Aorta (tissue), 5 donors: ENCODE measurements at places on chromosomes 16 and 17. TPM values are rescaled to one million over a fixed set of nuclear protein-coding genes. Genes with fewer than 3 reads are reported as not detected.

The OR1F1 gene
- total RNA-seq, result not detected

The SNAI3 gene
- total RNA-seq, result 0.27 TPM

GRCh38 chr16:85350973-85351372 is 238.7 kb upstream of the CIBAR2 start:
- peak; percentile 95 for DNase-seq

DNA sequence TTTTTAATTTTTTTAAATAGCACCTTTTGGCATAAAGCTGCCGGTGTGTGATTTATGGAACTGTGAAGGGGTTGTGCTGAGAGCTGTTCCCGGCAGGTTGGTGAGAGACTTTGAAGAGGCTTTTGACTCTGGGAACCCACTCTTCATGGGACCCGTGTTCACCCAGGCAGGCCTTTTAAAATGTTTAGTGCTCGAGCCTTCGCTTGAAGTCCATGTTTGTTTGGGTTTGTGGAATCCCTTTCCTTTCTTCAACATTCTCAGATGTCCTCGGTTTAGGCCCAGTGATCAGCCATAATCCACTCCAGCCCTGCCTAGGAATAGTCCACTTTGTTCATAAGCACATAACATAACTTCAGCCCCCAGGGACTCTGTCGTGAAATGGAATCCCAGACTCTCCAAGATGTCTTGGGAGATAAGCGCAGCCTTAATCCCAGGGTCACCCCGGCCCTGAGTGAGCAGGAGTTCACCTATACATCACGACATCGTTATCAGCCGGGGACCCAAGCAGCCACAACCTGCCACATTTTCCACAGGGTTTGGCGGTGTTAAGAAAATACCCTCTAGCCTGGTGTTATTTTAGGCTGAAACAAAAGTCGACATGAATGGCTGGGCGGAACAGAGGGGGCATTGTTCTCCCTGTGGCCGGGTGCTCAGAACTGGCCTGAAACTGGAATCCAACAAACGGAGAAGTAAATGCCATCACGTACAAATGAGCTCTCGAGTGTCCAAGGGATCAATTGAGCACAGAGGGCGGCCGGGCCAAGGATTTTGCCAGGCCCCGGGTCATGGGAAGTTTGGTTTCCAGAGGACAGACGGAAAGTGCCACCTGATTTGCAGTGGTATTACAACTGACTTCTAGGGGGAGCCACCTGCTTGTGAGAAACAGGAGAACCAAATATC is 145.7 kb upstream of the IRX3 start:
- no peak for DNase-seq

The PYDC1 gene
- not detected for total RNA-seq

The TNP2 gene
- total RNA-seq, result not detected

GRCh38 chr17:63279498-63280230 is 166.4 kb downstream of the CYB561 start:
- DNase-seq, result no peak

DNA sequence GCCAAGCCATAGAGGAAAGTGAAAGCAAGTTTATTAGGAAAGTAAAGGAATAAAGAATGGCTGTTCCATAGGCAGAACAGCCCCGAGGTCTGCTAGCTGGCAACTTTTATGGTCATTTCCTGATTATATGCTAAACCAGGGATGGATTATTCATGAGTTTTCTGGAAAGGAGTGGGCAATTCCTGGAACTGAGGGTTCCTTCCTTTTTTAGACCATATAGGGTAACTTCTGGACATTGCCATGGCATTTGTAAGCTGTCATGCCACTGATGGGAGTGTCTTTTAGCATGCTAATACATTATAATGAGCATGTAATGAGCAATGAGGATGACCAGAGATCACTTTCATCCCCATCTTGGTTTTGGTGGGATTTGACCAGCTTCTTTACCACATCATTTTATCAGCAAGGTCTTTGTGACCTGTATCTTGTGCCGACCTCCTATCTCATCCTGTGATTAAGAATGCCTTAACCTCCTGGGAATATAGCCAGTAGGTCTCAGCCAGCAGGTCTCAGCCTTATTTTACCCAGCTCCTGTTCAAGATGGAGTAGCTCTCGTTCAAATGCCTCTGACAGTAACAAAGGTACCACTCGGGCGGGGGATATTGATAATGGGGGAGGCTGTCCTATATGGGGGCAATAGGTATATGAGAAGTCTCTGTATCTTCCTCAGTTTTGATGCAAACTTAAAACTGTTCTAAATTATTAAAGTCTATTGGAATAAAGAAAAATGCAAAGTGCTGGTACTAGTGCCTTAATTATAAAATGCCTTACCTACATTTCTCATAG is 38.9 kb upstream of the HELZ start:
- DNase-seq, result no peak

The RASL10B gene
- 3.5 TPM for total RNA-seq

DNA sequence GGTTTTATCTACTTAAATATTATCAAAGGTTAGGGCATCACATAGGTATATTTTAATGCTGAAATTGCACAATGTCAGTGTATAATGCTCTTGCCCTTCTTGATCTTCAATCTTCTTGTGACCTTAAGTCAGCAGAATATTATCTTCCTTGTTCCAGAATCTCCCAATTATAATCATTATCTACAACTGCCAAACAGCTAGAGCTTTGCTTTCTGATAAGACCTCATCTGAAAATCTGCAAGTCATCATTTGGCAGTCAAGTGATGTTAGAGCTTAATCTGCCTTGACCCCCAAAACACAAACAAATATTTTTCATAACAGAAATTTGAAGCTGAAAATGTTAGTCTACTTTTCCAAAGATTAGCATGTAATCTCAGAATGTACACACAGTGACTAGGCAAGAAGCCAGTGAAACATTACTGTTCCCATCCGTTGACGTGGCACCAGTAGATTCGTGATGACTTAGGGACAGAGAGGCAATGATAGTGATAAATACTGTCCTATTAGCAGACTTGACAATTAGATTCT is 19.8 kb downstream of the REXO5 start:
- DNase-seq, result no peak

- no peak for DNase-seq
Observed at GRCh38 chr17:69717214-69717613, 302.7 kb downstream of the MAP2K6 start.

The CD300LF gene
- 1.6 TPM for total RNA-seq

The KRT20 gene
- not detected for total RNA-seq

- DNase-seq, result no peak
Observed at GRCh38 chr16:80460988-80461387, 79.8 kb upstream of the DYNLRB2 start.

The EVPL gene
- 0.16 TPM for total RNA-seq

The CHST5 gene
- not detected for total RNA-seq

- no peak for DNase-seq
Observed at GRCh38 chr16:55044201-55044975, 113.7 kb downstream of the IRX5 start.

DNA sequence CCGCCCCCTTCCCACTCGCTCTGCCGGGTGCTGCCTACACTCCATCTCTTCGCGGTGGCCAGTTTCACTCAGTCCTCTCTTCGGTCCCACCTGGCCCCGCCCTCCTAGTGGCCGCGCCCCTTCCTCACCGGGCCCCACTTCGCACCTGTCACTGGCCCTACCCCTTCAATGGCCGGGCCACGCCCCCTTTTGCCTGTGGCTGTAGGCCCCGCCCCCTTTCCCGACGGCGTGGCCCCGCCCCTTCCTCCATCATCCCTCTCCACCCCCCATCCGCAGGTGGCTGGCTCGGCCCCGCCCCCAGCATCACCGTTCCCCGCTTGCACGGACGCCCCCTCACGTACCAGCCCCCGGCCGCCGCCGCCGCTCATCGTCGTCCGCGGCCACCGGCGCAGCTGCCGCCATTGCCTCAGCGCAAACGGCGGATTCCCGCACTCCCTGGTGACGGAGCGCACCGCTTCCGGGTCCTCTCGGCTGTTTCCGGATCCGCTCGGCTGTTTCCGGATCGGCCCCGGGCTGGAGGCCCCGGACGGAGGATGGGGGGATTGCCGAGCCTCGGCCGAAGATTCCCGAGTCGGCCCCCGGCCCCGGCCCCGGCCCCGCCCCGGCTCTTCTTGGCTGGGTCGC is at the start of gene RABEP2:
RABEP2 (minus strand) TSS at position 477 of the 624 bp plus-strand sequence; CDS start at position 402, 75 bp downstream.
- peak; percentile 95 for DNase-seq

DNA sequence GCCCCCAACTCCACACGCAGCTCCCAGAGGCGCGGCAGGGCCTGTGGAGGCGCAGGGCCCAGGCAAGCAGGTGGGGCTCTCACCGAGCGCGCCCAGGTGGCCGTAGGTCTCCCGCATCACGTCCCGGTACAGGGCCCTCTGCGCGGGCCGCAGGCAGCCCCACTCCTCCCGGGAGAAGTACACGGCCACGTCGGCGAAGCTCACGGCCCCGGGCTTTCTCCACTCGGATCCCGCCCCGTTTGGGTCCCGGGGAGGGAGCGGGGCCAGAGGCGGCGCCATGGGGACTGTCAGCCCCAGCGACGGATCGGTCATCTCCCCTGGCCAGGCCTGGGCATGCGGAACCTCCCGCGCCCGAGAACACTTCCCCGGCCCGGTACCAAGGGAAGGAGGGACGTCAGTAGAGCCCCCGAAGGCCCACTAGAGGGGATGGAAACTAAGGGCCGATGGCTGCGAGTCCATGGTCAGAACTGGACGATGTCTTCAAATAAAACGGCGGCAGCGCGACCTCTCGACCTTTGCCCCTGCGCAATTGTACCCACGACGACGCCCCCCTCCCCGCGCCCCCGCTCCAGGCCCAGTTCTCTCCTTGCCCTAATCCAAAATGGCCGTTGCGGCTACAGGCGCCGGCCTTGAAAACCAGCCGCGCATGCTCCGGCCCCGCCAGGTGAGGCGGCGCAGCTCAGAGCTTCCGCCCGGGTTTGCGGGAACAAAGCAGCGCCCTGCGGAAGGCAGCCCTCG is at the start of gene ZNF747:
ZNF747 (minus strand) TSS at position 491 of the 738 bp plus-strand sequence; CDS start at position 312, 179 bp downstream.
- peak; percentile 97 for DNase-seq

The CCDC200 gene
- total RNA-seq, result not detected

The SLFN14 gene
- total RNA-seq, result 0.30 TPM

- peak; percentile 19 for DNase-seq
Observed at GRCh38 chr17:57624386-57624785, 120.7 kb downstream of the CCDC182 start.

DNA sequence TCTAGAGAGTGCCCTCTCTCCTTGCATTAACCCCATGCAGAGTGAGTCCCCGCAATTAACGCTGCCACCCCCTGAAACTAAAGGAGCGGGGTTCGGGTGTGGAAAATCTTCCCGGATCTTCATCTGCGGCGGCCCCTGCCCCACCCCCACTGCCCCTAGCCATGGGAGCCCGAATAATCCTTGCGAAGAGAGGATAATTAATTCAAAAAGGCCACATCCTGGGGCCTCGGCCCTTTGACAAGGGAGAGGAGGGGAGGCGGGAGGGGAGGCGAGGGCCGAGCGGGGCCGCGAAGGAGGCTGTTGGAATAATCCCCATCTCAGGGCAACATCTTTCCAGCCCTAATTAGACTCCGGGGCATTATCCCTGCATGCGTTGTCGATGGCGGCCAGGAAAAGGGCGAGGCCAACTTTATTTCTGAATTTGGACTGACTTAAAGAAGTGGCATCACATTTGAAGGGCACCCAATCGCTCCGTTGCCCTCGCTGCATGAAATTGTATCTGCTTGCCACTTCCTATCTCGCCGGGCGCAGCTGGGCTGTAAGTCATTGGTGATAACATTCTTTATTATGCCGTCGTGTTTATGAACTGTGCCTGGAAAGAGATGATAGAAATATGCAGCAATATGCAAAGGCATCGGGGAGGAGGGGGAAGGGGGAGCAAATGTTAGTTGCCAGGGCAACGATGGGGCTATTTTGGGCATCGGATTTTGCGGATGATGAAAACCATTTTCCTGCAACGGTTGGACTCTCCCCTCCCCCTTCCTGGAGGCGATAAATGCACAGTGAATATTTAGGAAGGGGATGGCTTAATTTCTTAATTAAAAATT is 387.1 kb upstream of the TNRC6C start:
- peak; percentile 77 for DNase-seq

DNA sequence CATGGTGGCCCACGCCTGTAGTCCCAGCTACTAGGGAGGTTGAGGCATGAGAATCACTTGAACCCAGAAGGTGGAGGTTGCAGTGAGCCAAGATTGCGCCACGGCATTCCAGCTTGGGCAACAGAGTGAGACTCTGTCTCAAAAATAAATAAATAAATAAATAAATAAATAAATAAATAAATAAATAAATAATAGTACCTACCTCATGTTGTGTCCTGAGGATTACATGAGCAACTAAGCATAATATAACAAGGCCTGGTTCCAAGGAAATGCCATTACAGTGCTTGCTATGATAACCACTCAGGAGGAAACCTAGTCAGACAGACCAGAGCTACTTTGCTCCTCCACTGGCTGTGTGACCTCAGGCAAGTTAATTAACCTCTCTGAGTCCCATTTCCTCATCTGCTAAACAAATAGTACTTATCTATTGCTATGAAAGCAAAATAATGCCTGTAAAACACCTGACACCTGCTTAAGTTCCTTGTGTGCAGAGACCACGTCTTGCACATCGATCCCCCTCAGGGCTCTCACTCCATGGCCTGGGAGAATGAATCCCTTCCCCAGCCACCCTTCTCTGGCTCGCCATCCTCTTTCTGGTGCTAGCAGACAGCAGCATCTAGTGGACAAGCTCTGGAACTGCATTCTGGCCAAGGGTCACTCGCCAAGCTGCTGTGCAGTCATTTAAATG is 7.5 kb downstream of the EPOP start:
- DNase-seq, result peak; percentile 74

- DNase-seq, result no peak
Observed at GRCh38 chr16:2115591-2115973, 20.1 kb downstream of the PKD1 start.

The RNF222 gene
- total RNA-seq, result not detected

DNA sequence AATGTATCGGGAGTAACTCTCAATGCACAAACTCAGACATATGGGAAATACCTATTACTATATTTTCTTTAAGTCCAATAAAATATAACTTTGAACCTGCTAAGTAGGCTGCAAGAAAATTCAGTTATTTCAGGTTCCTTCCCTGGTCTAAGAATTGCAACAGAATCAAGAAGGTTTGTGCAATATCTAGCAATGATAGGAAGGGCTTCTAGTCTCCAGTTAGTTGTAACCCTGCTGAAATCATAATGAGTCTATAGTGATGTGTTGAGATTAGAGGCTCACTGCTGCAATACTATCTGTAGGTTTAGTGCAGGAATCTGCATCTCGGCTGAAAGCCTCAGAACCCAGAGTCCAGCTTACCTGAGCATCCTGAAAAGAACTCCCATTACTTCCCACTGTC is 110.5 kb downstream of the PMP22 start:
- DNase-seq, result no peak

GRCh38 chr16:74291577-74292208 is 4.9 kb upstream of the PSMD7 start:
- no peak for DNase-seq

The DNAAF8 gene
- total RNA-seq, result not detected

GRCh38 chr17:13044572-13045065 is 26.8 kb upstream of the ELAC2 start:
- no peak for DNase-seq

The MAPT gene
- total RNA-seq, result 1.3 TPM
